ENCODE measurements at places on chromosomes 3 and 15.

- peak; percentile 94 for DNase-seq
These were observed 134.6 kb downstream of the ATP8B4 start for GRCh38 chr15:49984436-49984835.

DNA sequence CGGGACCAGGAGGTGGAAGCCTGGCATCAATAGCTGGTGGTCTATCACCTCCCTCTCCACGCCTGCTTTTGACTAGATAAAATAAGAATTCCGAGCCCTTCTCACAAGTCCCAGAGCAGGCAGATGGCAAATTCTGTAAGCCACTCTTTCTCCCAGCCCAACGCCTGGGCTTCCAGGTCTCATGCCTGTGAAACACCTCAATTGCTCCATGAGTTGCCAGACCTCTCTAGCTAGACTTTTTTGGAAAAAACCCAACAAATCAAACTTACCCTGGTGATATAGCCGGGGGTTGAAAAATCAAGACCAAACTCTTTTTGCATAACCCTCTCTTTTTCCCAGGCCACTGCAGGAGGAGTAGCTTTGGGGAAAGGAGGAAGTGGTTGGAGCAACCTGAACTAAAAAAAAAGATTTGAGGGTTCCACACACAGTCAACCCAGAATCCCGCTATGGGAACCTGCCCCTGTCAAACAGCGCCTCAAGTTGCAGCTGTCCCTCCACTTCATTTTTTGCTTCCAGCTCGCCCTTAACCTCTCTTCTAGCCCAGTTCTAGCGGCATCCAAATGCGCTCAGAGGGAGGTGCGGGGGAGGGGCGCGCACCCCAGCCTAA is 7.0 kb downstream of the BHLHE40 start:
- DNase-seq: no peak

- no peak for DNase-seq
These were observed 180.5 kb upstream of the RASGRP1 start for GRCh38 chr15:38745126-38745525.

DNA sequence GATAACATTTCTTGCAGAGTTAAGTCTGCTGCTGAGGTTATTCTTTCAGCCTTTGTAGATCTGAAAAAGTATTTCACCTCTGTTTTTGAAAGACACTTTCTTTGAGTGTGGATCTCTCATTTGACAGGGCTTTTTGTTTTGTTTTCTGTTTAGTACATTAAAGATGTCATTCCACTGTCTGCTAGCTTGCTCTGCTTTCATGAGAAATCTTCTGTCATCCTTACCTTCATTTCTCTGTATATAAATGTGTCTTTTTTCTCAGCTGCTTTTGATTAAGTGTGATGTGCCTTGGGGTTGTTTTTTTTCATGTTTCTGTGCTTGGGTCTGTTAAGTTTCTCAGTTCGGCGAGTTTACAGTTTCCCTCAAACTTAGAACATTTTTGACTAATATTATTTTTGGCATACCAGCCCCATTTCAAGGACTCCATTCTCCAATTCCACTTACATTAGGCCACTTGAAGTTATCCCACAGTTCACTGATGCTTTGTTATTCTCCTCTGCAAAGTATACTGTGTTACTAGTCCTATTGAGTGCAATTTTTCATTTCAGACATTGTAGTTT is 43.9 kb upstream of the CA12 start:
- no peak for DNase-seq

DNA sequence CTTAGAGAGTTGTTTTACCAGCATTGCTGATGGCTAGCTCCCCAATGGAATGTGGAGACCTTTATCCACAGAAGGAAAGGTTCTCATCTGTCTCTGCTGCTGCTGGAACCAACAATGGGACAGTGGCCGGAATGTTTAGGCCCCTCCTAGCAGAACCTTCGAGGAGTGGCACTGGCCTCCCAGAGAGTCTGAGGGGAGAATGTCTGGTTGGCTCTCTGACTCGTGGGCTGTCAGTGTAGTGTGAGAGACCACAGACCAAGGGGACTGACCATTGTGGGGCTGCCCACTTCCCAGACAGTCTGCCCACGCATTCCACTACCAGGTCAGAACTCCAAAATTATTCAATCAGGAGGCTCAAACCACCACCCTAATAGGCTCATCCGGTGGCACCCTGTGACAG is 5.1 kb downstream of the RASL12 start:
- peak; percentile 35 for DNase-seq

GRCh38 chr3:71250026-71250425 is 333.5 kb downstream of the FOXP1 start:
- DNase-seq: no peak

DNA sequence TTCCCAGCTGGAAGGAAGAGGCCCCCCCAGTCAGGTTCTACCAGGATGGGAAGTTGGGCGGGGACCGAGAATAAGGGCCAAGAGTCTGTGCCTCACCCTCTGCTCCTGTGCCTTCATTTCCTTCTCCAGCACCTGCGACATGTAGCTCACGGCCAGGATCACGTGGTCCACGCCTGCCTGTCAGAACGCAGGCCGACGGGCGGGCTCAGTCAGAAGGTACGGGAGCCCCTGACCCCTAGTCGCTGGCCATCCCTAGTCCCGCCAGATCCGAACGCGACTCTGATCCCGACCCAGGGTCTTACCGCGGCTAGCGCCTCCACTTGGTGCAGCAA is 489 bp downstream of the GMPPB start:
- peak; percentile 66 for DNase-seq

DNA sequence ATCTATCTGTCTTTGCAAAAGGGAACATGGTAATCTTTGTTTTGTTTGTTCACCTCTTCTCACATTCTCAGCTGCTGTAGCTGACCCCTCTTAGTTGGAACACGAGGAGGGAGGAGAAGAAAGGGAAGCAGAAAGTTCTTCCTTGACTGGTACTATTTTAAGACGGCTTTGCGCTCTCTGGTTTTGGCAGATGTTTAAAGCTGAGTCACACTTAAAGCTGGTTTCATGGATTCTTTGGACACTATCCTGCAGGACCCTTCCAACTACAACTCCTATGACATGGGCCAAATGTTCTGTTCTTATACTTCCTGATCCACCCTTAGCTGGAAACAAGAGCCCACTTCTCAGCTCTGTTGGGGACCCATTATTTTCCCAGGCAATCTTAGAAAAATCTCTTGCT is 40.6 kb upstream of the FXR1 start:
- DNase-seq: no peak

- no peak for DNase-seq
These were observed 10.7 kb downstream of the KIF23 start for GRCh38 chr15:69424748-69425413.

- no peak for DNase-seq
These were observed 987.4 kb downstream of the TUSC7 start for GRCh38 chr3:117696851-117697407.

- no peak for DNase-seq
These were observed 8.4 kb downstream of the MYO1E start for GRCh38 chr15:59364248-59364647.

GRCh38 chr3:195808741-195809290 is 2.9 kb downstream of the MUC4 start:
- peak; percentile 85 for DNase-seq
